ENCODE measurements at places on chromosomes 12 and 14.

GRCh38 chr12:104488374-104488773, 31.6 kb downstream of the CHST11 start:
- DNase-seq, result no peak

- no peak for DNase-seq
These were observed 17.6 kb downstream of the BATF start for GRCh38 chr14:75539561-75540478.

- no peak for DNase-seq
These were observed 2.1 kb downstream of the LUM start for GRCh38 chr12:91109148-91109564.

DNA sequence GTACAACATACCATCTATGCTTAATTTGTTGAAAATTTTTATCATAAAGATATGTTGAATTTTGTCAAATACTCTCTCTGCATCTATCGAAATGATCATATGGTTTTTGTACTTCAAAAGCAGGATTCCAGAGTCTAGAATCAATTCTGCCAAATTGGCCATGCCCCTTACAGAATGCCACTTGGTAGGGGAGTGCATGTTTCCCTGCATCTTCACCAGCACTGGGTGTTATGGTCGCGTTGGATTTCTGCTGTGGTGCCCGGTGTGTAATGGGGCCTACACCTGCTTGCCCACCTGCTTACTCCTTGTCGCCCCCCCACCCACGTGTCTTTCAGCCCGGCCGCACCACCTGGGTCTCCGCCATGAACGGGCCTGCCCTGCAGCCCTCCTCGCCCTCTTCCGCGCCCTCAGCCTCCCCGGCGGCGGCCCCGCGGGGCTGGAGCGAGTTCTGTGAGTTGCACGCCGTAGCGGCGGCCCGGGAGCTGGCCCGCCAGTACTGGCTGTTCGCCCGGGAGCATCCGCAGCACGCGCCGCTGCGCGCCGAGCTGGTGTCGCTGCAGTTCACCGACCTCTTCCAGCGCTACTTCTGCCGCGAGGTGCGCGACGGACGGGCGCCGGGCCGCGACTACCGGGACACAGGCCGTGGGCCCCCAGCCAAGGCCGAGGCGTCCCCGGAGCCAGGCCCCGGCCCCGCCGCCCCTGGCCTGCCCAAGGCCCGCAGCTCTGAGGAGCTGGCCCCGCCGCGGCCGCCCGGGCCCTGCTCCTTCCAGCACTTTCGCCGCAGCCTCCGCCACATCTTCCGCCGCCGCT, 12.3 kb downstream of the SH2B3 start:
- DNase-seq, result no peak

GRCh38 chr12:44774815-44775411, 101.2 kb downstream of the NELL2 start:
- peak; percentile 35 for DNase-seq

DNA sequence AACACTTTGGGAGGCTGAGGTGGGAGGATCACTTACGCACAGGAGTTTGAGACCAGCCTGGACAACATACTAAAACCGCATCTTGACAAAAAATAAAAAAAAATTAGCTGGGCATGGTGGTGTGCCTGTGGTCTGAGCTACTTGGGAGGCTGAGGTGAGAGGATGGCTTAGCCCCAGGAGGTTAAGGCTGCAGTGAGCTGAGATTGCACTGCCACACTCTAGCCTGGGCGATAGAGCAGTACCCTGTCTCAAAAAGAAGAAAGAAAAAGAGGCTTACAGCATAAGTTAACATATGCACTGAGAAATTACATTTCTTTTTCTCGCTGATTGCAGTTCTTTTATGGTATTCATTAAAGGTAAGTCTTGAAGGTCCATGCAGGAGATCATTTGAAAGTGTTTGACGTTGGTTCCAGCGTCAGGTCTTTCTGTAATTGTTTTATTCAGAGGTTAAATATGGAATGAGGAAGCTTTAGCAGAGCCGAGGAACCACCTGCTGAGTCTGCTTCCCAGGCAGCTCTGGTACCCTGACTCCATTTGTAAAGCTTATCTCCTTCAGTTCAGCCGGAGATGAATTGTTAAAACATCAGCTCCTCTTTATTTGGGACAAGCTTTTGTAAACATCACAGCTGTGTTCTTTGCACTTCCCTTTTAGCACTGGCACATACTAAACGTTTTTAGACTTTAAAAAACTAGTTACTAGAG, 18.5 kb downstream of the SFSWAP start:
- DNase-seq, result no peak

DNA sequence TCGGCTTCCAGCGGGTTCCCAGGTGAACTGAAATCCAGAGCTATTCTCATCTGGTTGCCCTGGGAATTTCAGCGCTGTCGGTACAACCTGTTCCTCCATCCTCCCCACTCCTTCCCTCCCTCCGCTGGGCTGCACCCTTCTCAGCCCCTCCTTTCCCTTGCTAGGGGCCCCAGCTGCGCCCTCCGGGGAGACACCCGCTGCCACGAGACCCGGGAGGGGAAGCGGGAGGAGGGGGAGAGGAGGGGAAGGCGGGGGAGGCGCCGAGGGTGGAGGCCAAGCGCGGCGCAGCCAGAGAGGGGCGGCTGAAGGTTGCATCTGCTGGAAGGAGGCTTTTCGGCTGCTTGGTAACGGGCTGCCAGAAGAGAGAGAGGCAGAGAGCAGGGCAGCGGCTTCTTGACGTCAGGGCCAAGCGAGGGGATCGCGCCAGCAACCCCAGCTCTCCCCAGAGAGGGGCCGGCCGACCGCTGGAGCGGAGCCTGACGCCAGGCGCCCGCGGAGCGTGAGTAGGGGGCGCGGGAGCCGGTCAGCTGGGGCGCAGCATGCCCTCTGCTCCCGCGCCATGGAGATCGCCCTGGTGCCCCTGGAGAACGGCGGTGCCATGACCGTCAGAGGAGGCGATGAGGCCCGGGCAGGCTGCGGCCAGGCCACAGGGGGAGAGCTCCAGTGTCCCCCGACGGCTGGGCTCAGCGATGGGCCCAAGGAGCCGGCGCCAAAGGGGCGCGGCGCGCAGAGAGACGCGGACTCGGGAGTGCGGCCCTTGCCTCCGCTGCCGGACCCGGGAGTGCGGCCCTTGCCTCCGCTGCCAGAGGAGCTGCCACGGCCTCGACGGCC, at the start of gene KCNA5:
Gene KCNA5 (plus strand): TSS at position 291 of the 831 bp plus-strand sequence. CDS start 269 bp downstream, at position 560.
- no peak for DNase-seq

DNA sequence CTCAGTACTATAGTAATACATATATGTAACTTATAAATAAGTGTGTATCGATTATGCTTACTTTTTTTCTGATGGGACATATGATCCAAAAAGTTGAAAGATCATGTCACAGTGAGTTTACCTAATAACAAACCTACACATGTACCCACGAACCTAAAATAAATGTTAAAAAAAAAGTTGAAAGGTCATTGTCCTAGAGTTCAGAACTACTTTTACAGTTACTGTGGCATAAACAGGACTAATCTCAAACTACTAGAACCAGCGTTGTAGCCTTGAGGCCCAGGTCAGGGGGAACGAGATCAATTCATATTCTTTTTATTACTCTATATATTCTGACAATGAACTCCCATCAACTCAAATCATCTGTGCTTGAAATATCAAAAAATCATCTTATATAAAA, 81.8 kb downstream of the ITPR2 start:
- no peak for DNase-seq
